ENCODE measurements at places on chromosomes 12 and 14.

DNA sequence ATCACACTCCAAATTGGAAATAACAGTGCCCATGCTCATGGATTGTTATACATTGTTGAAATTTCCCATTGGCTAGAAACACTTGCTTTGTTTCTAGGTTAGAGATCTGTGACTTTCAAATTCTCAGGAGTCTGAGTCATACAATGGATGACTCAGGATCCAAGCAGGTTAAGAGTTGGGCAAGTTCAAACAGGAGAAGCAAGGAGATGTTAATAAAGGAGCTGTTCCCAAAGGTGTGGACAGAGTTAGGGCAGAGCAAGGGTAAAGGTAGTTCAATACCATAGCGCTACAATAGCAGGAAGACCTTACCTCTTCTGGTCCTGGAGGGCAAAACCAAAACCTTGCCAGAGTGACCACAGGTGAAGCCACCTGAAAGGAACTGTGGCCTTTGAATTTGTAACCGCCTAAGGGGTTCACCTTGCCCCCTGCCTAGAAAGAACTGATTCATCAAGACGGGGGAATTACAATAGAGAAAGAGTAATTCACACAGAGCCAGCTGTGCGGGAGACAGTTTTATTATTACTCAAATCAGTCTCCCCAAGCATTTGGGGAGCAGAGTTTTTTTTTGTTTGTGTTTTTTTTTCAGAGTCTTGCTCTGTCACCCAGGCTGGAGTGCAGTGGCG is 4.2 kb upstream of the AMN1 start:
- DNase-seq, result peak; percentile 77

- DNase-seq, result peak; percentile 98
Observed at GRCh38 chr14:106417224-106418049, 891.1 kb downstream of the TMEM121 start.

DNA sequence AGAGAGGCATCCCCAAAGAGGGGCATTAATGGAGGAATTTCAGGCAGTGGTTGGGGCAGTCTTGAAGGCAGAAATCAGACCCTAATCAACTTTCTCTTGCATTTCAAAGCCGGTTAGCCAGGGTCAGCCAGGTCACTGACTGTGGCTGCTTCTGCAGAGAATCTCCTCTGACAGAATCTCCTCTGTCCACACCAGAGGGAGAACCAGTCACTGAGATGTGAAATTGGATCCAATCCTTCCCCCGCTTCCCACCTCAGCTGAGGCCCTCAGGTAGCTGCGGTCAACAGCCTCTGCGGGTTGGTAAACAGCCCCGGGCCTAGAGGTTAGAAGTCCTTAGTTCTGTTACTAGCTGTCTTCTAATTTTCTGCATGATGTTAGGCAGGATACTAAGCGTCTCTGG is 39.8 kb upstream of the NUAK1 start:
- DNase-seq, result no peak

DNA sequence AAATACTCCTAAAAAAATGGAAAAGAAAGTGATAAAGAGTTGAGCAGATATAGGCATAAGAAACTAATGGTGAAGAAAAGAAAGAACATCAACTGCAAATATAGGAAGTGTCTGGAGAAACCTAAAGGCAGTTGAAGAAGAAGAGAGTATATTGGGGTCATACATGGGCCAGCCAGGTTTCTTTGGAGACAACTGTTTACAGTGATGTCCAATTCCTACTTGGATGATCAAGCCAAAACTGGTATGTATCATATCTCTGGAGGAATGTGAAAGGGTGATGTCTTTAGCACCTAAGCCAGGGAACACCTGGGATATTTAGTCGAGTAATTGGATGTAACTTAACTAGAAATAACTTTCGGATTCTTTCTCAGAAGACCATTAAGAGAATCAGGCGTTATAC is 129.3 kb upstream of the FLRT2 start:
- no peak for DNase-seq

GRCh38 chr12:123034022-123034541 is 53.6 kb downstream of the ARL6IP4 start:
- DNase-seq, result no peak

DNA sequence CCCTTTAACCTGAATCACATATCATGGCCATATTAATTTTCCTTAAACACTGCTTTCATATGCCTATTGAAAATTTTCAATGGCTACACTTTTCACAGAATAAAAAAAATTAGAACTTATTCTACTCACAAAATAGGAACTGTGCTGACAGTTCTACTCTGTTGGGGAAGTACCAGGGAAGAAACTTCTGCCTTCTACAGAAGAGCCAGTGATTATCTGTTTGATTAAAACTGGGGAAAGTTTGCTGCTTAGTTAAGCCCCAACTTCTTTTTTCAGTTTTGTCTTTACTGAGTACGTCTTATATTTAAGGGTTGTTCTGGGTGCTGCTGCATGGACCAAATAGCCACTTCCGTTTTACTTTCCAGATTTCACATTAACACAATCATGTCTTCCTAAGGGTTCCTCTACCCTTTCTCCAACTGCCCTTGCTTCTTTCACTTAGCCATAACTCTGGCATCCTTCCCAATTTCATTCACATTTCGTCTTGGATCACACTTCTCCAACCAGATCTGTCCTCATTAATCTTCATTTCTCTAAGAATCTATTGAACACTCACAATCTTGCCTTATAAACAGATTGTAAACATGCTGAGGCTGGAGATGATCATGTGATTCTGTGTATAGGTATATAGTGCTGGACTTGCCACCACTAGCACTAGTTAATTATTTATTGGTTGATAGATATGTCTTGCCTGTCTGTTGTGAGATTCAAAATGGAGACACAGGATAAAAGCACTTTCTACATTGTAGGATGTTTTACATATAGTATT is 1.9 kb upstream of the SEL1L start:
- no peak for DNase-seq

GRCh38 chr14:59346796-59347510 is 118.2 kb downstream of the GPR135 start:
- DNase-seq, result no peak

GRCh38 chr14:59691266-59691665 is 114.7 kb upstream of the CCDC175 start:
- DNase-seq, result no peak

DNA sequence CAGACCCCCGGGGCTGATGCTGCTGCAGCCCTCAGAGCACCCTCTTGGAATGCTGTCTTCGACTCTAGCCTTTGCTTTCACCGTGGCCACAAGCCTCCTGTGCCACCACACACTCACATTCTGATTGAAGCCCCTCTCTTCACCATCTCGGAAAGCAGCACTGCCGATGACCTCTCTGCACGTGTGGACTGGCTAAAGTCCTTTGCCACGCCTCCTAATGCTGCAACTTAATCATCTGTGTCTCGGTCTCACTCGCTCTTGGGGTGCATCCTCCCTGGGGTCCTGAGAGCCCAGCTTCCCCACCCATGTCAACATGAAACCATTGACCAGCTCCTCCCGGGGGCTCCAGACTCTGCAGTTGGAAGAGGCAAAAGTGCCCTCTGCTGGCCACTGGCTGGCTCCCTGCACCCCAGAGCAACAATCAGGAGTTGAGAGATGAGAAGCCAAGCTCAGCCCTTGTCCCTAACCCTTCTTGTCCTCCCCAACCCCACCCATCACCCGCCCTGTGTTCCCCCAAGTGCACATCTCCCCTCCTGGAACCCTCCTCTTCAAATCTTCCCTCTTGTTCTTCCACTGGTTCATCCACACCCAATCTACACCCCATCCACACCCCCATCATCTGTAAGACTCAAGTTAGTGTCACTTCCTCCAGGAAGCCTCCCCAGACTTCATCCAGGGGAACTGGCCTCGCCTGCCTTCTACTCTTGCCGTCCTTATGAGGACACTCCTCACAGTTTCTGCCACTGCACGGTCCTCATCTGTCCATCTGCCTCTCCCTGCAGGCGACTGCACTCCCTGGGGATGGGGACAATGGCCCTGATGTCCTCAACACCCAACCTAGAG is 23.6 kb upstream of the FAM181A start:
- no peak for DNase-seq

DNA sequence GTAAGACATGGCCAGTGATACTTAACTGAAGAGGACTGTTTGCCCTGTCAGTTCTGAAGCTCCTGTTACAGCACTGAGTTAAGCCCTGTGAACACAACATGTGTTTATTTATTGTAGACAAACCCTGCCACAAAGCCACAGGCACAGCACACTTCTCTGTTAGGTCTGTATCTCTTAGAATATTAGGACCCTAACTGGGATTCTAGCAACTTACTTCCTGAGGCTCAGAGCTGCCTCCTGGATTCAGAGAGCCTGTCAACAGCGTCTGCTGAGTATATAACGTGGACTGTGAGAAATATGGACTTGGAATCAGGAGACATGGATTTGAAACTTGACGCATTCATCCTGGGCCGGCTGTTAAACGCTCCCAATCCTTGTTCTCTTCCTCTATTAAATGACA is 135.0 kb upstream of the HIF1A start:
- DNase-seq, result no peak

- no peak for DNase-seq
Observed at GRCh38 chr12:54329759-54330158, 4.8 kb downstream of the COPZ1 start.

- peak; percentile 32 for DNase-seq
Observed at GRCh38 chr14:73742520-73743238, 28.5 kb upstream of the PNMA1 start.

- no peak for DNase-seq
Observed at GRCh38 chr14:63701606-63702299, 26.1 kb downstream of the SGPP1 start.

DNA sequence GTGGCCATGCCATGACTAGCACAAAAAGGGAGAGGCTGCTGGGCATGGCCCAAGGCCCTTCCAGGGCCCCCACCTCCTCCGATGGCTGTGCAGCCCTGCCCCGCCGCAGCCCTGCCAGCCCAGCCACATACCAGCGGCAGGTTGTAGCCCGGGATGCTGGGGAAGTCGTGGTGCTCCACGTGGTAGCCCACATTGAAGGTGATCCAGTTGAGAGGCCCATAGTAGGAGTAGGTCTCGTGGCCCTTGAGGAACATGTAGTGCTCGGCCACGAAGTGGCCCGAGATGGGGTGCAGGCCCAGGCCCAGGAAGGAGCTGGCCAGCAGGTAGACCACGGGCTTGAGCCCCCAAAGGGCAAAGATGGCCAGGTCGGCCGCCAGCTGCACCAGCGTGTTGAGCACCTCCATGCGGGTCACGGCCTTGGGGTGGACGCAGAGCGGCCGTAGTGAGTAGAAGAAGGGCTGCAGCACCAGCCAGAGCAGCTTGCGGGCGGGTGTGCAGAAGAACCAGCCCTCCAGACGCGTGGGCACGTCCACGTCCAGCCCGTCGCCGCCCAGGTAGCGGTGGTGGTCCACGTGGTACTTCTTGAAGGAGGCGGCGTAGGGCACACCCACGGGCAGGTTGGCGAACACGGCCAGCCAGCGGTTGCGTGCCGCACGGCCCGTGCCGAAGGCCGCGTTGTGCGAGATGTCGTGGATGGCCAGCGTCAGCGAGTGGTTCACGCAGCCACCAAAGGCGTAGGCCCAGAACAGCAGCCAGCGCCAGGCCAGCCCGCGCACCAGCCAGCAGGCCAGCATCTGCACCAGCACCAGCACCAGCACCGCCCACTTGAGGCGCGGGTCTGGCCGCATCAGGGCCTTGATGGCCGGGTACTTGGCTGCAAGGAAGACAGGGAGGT is 10.4 kb downstream of the DEGS2 start:
- DNase-seq, result no peak

DNA sequence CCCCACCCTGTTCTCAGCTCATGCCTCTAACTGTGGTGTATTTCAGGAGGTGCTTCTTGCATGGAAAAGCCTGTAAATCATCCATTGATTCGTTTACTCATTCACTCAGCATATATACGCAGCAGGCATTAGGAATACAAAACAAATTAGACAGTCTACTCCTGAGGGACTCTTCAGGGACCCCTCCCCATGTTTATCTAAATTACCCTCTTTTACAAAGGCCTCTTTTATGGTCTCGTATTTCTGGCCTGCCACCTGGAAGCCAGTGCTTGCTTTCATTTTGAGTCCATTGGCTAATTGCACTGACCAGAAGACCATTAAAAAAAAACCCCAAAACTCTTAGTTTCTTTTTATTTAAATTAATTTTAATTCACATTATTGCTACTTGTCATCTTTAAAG is 134.4 kb downstream of the DACT1 start:
- no peak for DNase-seq

DNA sequence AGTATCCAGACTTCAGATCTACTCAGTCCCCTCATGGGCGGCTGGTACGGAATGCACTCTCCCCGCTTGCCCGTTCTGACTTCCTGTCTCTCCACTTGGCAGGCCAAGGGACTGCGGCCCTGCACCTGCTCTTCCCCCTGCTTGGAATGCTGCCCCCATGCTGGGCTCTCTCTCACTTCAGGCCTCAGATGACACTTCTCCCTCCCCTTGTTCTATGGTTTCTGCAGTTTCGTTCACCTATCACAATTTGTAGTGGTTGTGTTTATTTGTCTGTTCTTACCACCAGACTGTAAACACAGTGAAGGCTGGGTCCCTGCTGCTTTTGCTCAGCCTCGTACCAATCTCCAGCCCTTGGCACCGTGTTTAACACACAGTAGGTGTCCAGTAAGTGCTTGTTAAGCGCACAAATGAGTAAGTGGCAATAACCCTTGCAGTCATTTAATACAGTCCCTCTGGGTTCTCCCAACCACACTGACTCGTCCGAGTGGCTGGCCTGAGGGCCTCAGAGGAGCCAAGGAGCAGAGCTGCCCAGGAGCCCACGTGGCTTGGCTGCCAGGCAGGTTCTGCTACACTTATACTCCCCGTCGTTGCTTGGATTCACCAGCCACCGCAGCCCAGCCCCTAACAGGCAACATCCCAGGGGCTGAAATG is 11.8 kb downstream of the SLC6A12 start:
- DNase-seq, result no peak

DNA sequence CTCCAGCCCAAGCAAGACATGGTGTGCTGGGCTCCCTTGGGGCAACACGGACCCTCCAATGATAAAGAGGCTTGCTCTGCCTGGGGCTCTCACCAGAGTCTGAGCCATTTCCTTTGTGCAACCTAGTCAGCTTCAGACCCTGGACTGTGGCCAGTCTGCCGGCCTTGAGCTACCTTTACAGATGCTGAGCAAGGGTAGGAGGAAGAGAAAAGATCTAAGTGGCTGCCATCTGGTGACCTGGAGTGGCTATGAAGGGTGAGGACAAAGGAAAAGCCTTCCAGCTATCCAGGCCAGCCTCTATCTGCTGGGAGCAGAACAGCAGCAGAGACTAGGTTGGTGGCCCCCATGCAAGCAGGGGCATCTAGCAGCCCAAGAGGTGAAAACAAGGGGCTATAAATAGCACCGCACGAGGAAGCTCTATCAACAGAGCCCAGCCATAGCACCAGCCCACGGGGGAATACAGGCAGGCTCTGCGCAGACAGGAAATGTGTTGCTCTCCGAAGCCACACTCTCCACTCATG is 230.1 kb downstream of the FOXN3 start:
- no peak for DNase-seq

GRCh38 chr12:92342574-92342973 is 196.9 kb upstream of the BTG1 start:
- DNase-seq, result no peak

GRCh38 chr14:58272588-58273372 is 25.6 kb upstream of the ARID4A start:
- no peak for DNase-seq

- DNase-seq, result no peak
Observed at GRCh38 chr12:806200-806791, 53.9 kb downstream of the WNK1 start.

Data from activated CD4-positive, alpha-beta T cell treated with anti-CD3 and anti-CD28 coated beads, Interleukin-10, Interleukin-2, amounts not matched to agents 100 ng/mL and 50 ng/mL, durations not matched to agents 16 hours and 8 hours (primary cell).